ENCODE measurements at places on chromosomes 2 and 18.

- DNase-seq: no peak
Observed at GRCh38 chr2:144713410-144713809, 193.5 kb upstream of the ZEB2 start.

DNA sequence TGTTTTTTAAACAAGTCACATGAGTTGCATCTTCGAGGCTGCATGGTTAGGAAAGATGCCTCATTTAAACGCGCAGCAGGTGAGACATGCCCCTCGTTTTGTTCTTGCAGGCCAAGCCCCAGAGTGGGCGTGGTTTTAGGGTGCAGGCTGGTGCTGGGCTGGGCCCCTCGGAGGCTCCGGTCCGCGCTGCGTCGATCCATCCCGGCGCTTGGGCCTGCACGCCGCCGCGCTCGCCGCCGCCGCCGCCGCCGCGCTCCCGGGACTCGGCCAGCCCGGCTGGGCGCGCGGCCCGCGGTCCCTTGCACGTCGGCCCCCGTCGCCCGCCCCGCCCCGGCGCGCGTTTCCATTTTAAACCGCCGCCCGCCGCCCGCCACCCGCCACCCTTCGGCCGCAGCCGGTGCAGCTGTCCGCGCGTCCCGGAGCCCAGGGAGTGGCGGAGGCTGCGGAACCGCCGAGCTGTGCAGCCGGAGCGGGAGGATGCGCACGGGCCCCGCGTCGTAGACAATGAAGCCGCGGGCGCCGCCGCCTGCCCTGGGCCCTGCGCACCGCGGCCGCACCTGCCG, 175.5 kb downstream of the AGAP1 start:
- peak; percentile 45 for DNase-seq

GRCh38 chr2:44713170-44713569, 228.3 kb upstream of the SIX3 start:
- DNase-seq: no peak

DNA sequence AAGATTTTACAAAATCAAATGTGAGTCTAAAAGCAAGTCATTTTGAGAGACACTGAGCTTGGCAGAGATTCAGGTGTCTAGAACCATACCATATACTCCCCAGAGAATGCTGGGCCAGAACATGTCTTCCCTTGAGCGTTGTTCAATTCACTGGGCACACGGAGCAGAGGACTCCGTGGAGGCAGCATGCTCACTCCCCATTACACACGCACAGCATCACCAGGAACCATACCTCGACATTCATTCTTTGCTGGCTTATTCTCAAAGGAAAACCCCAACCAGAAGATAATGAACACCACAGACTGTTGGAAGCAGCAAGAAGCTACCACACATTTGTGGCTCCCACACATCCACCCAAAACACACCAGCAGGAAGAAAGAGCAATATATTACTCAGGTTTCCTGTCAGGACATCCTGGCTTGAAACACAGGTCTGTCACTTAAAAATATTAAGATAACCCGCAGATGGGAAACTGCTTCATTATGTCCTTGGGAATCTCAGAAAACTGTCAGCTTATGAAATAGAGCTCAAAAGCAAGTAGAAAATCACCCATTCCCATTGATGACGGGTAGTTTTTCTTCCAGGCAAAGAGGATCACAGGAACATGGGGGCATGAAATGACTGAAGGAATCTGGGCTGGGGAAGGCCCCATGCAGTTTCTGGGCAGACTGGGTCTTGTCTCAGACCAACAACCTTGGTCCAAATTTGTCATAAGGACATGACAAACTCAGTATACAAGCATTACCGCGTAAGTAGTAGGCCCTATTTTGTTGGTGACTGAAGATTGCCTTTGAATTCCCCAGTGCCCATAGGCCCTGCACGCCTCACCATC, 46.4 kb downstream of the PCBP1 start:
- peak; percentile 33 for DNase-seq

GRCh38 chr18:21903709-21904108, 163.1 kb downstream of the MIB1 start:
- no peak for DNase-seq

- DNase-seq: no peak
Observed at GRCh38 chr2:134952608-134953007, 34.0 kb downstream of the CCNT2 start.

- no peak for DNase-seq
Observed at GRCh38 chr2:189516546-189516945, 64.0 kb downstream of the SLC40A1 start.

GRCh38 chr2:233815861-233816260, 37.7 kb downstream of the MROH2A start:
- no peak for DNase-seq

GRCh38 chr2:130765464-130765863, 10.1 kb downstream of the AMER3 start:
- no peak for DNase-seq

DNA sequence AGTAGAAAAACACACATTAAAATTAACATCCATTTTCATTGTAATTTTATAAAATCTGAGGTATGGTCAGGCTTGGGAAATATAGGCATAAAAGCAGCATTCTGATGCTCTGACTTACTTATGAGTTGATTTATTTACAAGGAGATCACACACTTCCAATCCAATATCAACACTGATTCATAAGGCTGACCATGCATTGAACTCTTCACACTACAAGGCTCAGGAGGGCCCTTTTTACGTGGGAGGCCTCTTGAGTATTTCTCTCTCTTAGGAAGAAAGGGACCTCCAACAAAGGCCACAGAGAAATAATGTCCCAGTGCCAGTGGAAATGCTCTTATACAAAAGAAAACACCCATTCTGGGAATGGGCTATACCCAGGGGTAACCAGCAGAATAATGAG, 222.8 kb downstream of the NAPG start:
- no peak for DNase-seq

GRCh38 chr2:122652670-122653069, 897.2 kb downstream of the TSN start:
- DNase-seq: peak; percentile 44

GRCh38 chr2:206765242-206766056, at the start of the genes FASTKD2 and MDH1B:
TSS of gene FASTKD2 (plus strand) at chr2:206765606. CDS start at chr2:206766694, 1,088 bp downstream.
TSS of gene MDH1B (minus strand) at chr2:206765328. CDS start at chr2:206765271, 57 bp downstream.
- DNase-seq: peak; percentile 95

GRCh38 chr2:120277505-120278205, 25.0 kb downstream of the RALB start:
- no peak for DNase-seq

DNA sequence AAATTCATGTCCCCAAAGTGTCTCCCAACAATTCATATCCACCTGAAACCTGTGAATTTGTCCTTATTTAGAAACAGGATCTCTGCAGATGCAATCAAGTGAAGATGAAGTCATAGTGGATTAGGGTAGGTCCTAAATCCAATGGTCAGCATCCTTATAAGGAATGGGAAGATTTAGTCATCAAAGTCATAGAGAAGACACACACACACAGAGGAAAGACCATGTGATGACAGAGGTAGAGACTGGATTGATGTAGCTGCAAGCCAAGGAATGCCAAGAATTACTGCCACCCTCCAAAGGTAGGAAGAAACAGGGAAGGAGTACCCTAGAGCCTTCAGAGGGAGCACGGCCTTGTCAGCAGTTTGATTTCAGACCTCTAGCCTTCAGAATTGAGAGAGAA, 17.7 kb downstream of the ADD2 start:
- no peak for DNase-seq

DNA sequence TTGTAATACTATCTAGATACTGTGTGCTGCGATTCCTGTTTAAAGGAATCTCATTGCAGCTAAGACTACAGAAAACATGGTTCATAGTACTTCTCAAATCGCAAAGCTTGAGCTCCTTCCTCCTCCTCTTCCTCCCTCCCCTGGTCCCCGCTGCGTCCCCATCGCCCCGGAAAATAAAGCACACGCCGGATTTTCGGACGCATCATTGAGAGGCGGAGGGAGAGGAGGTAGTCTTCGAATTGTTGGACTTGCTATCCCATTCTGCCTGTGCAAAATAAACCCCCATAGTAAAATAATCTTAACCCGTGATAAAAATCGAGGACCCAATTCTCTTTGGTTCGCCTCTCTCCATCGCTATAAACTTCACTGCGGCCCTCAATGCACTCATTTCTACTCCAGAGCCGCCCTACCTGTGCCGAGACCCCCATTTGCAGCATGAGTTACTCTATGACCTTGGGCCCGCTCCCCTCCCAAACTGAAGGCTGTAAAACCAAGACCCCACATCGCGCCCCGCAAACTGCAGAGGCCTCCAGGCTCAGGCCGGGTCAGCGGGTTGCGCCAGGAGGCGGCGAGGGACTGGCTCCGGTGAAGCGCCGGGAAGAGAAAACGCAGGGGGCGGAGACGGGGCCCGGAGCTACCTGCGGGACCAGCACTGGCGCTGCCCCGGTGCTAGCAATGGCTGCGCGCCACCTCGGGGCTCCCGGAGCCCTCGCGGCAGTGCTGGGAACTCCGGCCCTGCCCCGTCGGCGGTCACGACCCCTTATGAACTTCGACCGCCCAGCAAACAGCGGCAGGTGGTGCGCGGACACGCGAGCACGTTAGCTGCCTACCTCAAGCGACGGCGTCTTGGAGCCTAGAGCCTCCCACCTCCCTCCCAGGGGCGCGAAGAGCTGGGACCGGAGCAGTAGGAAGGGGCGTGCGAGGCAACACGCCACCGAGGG, 649 bp downstream of the ESCO1 start:
- no peak for DNase-seq

DNA sequence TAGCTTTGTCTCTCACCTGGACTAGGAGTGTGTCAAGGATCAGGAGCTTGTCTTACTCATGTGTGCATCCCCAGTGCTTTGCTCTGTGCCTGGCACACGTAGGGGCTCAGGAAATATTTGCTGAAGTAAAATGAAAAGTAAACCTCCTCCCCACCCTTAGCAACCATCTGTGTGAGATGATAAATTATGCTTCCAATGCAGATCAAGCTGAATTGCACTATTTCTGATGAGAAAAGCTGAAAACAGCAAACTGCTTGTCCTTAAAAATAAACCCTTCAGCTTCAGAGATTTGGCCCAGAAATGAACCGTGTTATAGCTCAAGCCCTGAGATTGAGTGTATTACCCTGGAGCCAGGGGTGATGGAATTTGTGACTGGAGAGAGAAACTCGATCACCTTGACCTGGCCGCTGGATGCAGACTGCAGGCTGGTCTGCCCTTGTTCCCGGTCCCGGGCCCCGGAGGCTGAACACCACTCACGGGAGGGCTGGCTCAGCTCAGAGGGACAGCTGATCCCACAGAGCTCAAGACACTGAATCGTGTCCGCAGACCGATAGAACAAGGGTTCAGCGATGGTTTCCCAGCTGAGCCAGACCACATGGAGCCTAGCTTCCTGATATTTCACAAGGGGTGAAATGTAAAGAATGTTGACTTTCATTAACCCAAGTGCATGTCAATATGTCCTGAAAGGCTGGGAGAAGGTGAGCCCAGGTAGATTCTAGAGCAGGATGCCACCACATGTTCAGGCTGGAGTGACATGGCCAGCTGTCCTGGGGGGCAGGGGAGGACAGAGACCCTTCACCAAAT, 50.5 kb downstream of the DDX1 start:
- DNase-seq: no peak

DNA sequence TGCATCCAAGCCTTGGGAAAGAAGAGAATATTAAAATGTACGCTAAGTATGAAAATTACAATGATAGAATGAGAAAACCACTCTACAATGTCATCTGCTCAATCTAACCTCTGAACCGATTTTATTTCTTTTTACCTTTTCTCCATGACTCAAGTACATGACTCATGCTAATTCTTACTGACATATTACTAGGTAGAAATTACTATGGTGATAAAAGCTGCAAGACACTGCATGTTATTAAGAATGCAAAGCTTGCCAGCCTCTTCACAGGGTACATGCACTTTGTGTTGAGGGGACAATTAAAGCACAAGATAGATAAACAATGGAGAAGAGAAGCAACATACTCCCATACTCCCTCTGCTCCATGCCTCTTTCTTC, 20.7 kb downstream of the SFT2D3 start:
- DNase-seq: no peak

DNA sequence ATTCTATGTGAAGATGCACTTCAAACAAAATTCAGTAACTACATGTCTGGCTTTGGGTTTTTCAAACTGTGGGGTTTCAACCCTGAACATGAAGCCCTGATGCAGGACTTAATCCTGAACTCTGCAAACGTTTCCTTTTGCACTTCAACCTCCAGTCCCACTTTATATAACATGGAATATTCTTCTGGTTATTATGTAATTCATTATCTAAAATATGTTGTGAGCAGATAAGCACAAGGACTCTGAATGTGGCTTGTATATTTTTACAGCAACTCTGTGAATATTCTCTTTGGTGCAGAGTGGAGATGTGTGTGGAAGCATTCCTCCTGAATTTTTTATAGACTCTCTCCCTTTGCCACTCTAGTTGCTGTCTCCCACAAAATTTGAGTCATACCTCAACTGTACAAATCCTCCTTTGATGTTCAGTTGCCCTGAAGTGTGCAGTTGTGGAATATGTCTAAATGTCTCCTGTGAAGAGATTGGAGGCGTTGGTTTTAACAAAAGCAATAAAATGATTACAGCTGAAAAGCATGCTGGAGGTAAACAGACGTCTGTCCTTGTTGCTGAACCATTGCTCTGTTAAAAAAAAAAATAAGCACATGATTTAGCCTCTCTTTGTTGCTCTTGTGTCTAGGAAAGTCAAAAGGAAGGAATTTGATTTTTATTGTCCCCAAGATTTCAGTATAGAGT, 205.1 kb upstream of the NRP2 start:
- no peak for DNase-seq

DNA sequence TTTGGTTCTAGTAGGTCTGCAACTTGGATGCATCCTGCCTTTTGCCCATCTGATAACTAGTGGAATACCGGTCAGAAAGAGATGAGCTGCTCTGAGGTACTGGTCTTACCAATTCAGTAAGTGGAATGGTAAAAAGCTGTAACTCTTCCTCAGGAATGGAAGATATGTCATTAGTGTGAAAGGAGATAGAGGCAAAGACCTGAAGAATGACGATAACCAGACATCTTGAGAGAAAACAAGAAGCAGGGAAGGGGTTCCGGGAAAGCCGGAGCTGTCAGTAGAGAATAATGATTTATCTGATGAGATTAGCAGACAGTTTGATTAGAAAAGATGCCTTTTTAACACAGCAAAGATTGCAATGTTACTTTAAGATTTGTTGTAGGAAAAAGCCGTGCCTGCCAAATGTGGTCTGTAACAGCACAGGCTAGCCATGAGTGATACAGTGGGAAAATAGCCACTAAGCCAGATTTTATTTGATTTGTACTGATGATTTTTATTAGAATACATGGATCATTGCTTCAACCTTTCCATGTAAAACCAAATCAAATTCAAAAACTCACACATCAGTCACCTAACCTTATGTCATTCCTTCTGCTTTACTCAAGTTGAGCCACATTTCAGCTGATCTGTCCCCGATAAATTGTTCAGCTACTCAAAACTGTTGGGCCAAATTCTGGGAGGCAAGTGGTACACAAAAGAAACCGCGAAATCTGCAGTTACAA, 110.0 kb downstream of the TCF4 start:
- no peak for DNase-seq

- no peak for DNase-seq
Observed at GRCh38 chr2:101187131-101187530, 35.9 kb upstream of the TBC1D8 start.

DNA sequence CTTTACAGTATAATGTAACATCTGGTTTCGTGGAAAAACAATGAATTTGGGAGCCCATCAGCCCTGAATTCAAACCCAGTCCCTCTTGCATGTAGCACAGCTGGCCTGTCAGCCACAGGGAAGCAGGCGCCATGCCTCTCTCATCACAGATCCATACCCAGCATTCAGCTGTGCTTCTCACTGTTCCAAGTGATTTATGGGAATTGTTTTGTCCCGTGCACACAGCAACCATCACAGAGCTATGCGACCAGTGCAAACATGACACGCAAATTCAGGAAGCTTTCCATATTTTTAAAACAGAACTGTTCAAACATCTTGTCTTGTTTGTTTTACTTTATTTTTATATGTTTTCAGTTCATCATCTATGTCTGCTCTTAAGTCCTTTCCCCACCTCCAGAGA, 496.1 kb downstream of the EIPR1 start:
- DNase-seq: no peak

Measured in NCI-H446 (cell line).